Activated B cell treated with CpG ODN at 0.5 μM for 24 hours (primary cell): ENCODE measurements at places on chromosomes 1 and 21. TPM values are rescaled to one million over a fixed set of nuclear protein-coding genes. Genes with fewer than 3 reads are reported as not detected.

Gene KIF17
- total RNA-seq: not detected in 2 replicates

Gene DUSP10
- 36.6 and 39.5 TPM in 2 replicates for total RNA-seq

Gene LEMD1
- total RNA-seq: not detected in 2 replicates

Gene GSTM4
- 13.1 and 13.7 TPM in 2 replicates for total RNA-seq
